HS-27A (cell line): ENCODE measurements at places on chromosomes 16 and 17.

- DNase-seq: no peak
These were observed 211.0 kb upstream of the MAF start for GRCh38 chr16:79811541-79811940.

GRCh38 chr17:81910840-81911276 is 341 bp downstream of the PCYT2 start:
- no peak for DNase-seq

DNA sequence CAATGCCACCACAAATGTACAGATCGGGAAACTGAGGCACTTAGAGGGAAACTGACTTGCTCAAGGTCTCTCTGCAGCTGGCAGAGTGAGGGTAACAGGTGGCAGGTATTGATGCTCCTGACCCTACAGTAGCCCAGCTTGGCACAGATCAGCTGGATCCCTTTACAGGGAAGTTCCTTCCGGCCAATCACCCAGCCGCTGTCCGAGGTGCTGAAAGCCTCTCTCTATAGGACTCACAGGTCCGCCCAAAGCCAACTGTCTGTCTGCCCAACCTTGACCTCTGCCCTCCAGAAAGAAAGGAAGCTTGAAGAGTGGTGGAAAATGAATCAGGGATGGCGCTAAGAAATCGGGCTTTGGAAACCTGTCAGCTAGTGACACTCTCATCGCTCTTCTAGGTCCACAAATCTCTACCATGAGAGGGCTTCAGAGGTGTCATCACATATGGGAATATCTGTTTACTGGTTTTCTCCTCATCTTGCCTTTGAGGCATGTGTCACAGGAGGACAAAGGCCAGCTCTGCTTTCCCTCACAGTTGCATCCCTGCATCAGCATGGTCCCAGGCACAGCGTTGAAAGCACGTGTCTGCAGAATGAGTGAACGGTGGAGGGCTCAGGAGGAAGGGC is 246.2 kb downstream of the KATNIP start:
- DNase-seq: no peak

DNA sequence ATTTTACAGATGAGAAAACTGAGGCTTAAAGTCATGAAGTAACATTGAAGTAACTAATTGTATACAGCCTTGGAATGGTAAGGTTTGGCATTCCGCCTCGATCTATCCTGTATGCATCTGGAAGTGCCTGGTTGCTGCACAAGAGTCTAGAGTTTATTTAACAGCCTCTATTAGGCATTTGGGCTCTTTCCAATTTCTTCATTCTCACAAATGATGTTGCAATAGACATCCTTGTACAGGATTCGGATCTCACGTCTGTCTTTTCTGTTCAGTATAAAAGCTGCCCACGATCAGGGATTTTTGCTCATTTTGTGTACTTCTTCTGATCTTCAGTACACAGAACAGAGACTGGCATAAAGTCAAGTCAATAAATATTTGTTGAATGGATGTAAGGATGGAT is 100.5 kb downstream of the AIPL1 start:
- DNase-seq: no peak

DNA sequence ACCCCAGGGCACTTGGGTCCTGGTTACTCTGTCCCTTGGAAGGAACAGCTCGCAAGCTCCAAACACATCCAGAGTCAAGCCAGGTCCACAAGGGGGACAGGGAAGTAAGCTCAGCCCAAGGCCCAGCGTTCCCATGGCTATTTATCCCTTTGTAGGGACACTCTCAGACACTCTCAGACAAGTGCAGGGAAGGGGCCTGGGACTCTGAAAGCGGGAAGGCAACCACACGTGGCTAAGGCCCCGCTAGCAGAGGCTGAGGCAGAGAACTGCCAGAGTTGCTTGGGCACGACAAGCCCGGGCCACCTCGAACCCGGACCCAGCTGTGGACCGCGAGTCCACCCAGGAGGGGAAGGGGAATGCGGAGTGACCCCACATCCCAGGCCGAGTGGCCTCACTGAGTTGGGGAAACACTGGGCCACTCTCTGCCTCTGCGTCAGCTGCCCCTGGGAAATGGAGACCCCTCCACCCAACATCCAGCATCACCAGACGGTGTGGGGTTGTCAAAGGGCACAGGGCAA is 10.2 kb downstream of the NPTX1 start:
- no peak for DNase-seq

GRCh38 chr17:16255481-16255921 is 38.5 kb downstream of the PIGL start:
- DNase-seq: no peak

GRCh38 chr16:87233928-87234327 is 83.3 kb downstream of the C16orf95 start:
- no peak for DNase-seq

DNA sequence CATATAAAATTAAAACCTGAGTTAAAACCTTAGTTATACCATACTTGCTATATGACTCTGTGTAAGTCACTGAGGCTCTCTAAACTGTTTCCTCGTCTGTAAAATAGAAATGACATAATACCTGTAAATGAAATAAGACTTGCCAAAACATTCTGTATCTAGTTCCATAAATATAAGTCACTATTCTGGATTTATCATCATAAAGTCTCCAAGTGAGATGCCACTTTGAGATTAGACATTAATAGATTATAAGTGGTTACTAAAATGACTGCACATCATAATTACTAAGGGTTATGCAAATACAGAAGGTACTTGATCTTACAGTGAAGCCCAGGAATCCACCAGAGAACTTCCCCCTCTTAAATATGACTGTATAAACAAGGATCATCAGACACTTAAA is 12.0 kb upstream of the BRIP1 start:
- no peak for DNase-seq

GRCh38 chr17:4476511-4477070 is 22.1 kb upstream of the SPNS2 start:
- no peak for DNase-seq

DNA sequence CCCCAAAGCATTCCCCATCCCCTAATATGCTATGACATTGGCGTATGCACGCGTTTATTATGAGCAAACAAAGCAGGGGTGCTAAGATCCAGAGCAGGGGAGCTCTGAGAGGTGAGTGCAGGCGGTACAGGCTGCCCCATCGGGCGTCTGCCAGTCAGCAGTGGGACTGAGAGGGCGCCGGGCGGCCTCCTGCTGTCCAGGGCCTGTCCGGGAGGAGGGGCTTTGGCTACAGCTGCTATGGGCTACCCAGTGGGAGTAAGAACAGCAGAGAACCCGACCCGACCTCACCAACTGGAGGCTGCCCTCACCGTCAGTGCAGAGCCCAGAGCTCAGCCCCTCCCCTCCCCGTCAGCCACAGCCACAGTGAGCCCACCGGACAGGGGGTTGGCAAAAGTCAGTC is 18.5 kb upstream of the AATK start:
- DNase-seq: no peak

DNA sequence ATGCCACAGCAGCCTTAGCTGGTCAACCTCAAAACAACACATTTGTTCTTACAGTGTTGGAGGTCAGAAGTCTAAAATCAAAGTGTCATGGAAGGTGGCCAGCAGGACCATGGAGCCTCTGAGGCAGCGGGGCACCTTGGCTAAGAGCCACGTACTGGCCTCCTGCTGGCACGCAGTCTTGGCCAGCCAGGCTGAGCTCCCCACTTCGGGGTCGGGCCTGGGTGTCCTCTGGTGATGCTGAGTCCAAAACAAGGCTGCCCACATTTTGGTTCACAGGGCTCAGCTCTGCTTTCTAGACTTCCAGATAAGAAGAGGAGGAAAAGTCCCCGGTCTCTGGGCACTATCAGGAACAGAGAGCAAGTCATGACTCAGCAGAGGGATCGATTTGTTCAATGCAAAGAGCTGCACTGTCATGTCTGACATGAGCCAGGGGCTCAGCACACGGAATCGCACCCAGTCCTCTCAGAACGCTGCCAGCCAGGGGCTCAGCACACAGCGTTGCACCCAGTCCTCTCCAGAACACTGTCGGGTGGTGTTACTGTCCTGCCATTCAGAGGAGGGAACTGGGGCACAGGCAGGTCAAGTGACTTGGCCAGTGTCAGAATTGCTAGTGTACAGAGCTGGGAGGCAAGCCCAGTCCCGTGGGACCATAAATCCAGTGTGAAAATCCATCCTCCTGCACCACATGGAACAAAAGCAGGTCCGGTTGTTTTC is 2.5 kb downstream of the LGALS9 start:
- no peak for DNase-seq

GRCh38 chr17:30352240-30352814 is 18.5 kb upstream of the TMIGD1 start:
- no peak for DNase-seq

DNA sequence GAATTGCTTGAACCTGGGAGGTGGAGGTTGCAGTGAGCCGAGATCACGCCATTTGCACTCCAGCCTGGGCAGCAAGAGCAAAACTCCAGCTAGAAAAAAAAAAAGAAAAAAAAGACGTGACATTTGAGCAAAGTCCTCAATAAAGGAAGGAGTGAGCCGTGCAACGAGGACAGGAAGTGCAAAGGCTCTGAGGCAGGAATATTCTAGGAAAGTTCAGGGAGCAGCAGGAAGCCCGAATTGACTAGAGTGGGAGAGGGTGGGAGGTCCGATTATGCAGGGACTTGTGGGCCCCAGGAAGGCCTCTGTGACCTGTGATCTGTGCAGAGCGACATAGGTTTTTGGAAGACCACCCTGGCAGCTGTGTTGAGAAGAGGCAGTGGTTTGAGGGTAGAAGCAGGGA is 8.6 kb upstream of the LASP1NB start:
- DNase-seq: no peak

GRCh38 chr17:63480826-63481487 is 4.1 kb downstream of the ACE start:
- no peak for DNase-seq

DNA sequence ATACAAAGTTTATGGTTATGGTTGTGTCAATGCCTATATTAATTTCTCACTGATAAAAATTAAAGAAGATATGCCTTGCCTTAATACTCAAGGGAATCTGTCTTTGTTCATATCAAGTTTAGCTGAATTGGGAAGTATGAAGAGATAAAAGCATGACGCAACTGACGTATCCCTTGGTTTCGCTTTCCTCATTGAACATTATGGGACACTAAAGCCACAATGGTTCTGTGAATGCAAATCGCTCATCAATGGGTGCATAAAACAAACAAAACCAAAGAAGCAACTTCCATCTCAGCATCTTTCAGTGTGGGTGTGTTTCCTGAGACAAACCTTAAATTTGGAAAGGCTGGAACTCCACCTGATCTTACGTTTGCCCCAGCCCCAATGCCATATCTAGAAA is 108.2 kb downstream of the NPIPB5 start:
- no peak for DNase-seq

GRCh38 chr17:48262982-48263730 is 155.6 kb downstream of the SNX11 start:
- DNase-seq: no peak

DNA sequence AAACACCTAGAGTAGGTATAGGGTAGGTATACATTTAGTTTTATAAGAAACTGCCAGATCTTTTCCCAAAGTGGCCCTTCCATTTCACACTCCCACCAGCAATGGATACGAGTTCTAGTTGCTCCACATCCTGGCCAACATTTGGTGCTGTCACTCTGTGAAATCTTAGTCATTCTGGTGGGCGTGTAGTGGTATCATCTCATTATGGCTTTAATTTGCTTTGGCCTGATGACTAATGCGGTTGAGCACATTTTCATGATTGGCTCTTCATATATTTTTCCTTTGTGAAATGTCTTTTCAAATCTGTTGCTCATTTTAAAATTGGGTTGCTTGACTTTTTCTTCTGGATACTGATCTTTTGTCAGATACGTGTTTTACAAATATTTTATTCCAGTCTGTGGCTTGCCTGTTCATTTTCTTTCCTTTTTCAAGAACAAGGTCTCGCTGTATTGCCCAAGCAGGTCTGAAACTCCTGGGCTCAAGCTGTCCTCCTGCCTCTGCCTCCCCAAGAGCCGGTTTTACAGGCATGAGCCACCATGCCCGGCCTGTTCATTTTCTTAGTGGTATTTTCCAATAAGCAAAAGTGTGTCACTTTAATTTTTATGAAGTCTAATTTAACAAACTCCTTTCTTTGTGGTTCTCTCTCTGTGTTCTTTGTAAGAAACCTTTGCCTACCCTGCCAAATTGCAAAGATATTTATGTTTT is 192.4 kb downstream of the SEC14L1 start:
- DNase-seq: no peak

DNA sequence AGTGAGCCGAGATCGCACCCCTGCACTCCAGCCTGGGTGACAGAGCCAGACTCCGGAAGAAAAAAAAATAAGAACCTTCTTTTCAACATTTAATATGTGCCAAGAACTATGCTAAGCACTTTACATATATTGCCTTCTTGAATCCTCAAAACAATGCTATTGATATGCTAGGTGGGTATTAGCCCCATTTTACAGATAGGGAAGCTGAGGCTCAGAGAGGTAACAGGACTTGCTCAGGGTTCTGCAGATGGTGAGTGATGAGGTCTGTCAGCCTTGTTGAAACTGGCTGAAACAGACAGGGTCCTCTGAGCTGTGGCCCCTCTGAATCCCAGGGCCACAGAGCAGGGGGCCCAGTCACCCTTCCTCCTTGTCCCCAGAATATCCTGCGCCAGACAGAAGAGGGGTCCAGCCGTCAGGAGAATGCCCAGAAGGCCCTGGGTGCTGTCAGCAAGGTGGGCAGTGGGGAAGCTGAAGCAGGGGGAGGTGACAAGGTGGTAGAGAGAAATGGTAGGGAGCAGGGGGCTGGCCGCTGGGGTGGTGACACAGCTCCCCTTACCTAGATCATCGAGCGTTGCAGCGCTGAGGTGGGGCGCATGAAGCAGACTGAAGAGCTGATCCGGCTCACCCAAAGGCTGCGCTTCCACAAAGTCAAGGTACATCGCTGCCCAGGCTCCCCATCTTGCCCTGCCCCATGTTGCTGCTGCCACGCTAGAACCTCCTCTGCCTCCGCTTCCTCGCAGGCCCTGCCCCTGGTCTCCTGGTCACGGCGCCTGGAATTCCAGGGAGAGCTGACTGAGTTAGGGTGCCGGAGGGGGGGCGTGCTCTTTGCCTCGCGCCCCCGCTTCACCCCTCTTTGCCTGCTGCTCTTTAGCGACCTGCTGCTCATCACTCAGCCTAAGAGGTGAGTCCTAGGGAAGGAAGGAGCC is 8.2 kb downstream of the ARHGEF15 start:
- DNase-seq: no peak
